ENCODE measurements at places on chromosomes 5 and 9.

DNA sequence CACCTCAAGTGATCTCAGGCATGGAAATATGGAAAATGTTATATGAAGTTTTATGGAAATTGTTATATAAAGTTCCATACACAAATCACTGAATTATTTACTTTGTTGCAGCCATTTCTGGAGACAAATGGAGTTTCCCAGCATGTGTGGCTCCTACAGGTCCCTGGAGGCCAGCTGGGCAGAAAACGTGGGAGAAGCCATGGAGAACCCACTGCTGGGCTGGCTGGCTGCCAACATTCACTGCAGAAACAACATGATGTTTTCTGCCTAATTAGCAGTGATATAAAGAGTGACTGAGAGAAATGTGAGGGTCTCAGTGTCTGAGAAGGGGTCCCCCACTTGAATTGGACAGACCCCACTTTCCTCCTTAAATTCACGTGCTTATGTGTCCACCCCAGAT is 208.8 kb upstream of the IRX2 start:
- DNase-seq, result no peak

DNA sequence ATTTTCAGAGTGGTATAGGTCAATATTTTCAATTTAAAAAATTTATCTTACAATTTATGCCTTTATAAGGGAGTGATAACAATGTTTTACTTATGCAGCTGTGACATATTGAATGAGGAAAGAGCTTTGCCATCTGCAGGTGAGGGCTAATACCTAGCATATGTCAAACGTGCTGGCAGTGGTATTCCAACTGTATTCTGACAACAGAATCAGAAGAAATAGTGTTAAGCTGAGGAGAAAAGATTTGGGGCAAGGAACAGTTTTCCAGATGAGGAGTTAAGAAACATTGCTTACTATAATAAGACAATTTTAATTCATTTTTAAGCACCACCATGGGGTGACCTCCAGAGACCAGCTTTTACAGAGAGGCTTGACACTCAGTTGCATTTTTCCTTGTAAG is 267.8 kb upstream of the ZNF608 start:
- DNase-seq, result no peak

DNA sequence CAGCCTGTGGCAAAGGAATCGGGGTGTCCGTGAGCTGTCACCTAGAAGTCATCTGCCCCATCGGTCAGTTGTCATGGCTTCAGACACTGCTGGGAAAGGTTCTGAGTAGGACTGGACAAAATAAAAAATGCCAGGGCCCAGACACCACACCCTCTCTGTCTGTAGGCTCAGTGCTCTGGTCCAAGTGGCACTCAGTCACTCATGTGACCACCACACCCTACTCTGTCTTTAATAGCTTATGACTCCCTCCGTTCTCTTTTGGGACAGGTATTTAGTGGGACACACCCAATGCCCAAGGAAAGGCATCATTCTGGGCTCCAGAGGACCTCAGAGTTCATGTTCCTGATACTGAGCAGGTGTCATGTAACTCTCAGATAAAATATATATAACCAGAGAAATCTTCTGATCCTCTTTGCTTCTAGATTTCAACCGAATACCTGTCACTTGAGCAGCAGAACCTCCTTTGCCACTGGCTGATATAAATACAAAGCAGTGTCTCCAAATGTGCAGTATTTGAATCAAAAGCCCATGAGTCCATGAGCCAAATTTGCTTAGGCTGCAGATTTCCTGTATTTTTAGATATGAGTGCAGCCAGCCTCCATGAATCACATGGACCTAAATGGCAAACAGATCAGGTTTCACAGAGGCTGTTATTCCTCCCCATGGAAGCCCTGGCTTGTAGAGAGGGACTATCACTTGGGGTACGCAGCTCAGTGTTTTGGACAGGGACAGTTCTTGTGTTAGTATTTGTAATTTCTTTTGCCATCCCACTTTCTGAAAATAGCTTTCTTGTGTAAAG is 272.0 kb downstream of the ARHGAP26 start:
- DNase-seq, result no peak

- no peak for DNase-seq
These were observed 25.7 kb upstream of the FCN1 start for GRCh38 chr9:134943411-134943810.

- no peak for DNase-seq
These were observed 568.5 kb downstream of the IRX1 start for GRCh38 chr5:4164167-4164566.

- no peak for DNase-seq
These were observed 50.4 kb downstream of the ROR2 start for GRCh38 chr9:91899594-91899993.

DNA sequence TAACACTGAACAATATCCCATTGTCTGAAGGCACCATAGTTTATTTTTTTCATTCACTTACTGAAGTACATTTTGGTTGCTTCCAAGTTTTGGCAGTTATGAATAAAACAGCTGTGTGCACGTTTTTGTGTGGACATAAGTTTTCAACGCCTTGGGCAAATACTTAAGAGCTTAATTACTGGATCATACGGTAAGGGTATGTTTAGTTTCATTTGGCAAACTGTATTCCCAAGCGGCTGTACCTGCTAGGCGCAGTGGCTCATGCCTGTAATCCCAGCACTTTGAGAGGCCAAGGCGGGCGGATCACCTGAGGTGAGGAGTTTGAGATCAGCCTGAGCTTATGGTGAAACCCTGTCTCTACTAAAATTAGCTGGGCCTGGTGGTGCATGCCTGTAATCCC is 63.7 kb upstream of the FAM120A start:
- no peak for DNase-seq

DNA sequence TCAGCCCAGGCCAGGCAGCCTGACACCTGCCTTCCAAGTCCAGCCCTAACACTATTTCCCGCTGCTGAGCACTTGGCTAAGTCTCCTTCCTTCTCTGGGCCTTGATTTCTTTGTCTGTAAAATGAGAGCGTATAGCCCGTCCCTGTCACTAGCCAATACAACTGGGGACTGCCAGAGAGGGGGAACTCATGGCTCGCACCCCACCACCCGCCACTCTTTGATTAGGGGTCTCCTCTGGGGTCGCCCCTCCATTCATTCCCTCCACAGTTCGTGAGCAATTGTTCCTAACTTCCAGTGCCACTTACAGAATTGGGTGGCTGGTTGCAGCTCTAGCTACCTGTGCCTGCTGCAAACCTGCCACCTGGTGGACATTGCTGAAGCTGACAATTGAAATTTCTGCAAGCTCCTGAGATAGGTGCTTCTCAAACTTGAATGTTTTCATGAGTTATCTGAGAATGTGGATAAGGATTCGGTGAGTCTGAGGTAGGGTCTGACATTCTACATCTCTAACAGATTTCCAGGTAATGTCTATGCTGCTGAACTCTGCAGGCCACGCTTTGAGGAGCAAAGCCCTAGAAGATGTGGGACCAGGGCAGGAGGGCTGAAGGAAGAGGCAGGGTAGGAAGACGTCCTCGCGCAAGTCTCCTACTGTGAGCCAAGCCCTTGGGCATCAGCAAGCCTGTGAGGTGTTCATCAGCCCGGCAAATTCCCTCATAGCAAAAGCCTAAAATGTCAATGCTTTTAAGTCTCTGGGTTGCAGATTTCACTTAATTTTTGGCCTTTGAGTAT is 13.3 kb upstream of the RECK start:
- DNase-seq, result no peak

GRCh38 chr5:135151256-135151655 is 117.2 kb upstream of the PITX1 start:
- DNase-seq, result no peak

DNA sequence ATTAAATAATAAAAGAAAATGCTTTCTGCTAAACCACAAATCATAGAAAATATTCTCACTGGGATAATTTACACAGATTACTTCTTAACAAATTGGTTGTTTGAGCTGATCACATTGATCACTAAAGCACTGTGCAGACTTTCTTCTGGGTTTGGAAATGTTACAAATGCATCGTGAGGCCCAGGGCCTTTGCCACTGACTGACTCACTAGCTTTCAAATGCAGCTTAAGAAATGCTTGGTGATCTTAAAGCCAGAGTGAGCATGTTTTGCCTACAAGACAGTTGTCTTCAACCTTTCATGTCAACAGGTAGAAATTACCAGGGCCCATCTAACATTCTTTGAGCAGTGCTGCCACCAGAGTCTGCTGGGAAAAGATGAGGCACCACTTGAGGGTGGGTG is 252.3 kb upstream of the ADRA1B start:
- no peak for DNase-seq

- no peak for DNase-seq
These were observed 20.6 kb upstream of the COL5A1 start for GRCh38 chr9:134620751-134621557.

GRCh38 chr9:2477755-2478154 is 143.8 kb upstream of the VLDLR start:
- no peak for DNase-seq

- DNase-seq, result no peak
These were observed 367.1 kb upstream of the KLF4 start for GRCh38 chr9:107856633-107857032.

GRCh38 chr9:76200315-76200714 is 193.9 kb downstream of the RFK start:
- no peak for DNase-seq

GRCh38 chr5:73312146-73312871 is 136.3 kb downstream of the FOXD1 start:
- no peak for DNase-seq

GRCh38 chr5:91212714-91213092 is 170.4 kb downstream of the ARRDC3 start:
- no peak for DNase-seq

- DNase-seq, result no peak
These were observed 259.5 kb downstream of the NR3C1 start for GRCh38 chr5:143143973-143144372.

DNA sequence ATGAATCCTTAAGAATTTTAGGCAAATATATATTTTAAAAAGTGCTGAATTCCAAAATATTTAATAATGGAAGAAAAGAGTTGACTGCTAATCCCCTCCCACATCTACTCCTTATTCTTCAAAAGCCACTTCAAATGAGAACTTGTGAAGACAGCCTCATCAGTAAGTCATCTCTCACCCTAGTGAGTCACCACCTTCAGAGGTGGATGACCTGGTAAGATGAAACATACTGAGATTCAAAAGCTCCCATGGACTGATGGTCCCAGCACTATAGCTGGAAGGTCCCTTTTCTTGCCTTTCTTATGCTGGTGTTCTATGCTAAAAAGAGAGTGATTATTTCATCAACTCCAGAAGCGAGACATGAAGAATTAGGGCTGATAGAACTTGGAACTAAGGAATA is 37.8 kb upstream of the SPDL1 start:
- no peak for DNase-seq

GRCh38 chr5:151253605-151253950 is 593 bp downstream of the GM2A start:
- no peak for DNase-seq

GRCh38 chr9:127509261-127509954 is 58.1 kb downstream of the LRSAM1 start:
- no peak for DNase-seq

DNA sequence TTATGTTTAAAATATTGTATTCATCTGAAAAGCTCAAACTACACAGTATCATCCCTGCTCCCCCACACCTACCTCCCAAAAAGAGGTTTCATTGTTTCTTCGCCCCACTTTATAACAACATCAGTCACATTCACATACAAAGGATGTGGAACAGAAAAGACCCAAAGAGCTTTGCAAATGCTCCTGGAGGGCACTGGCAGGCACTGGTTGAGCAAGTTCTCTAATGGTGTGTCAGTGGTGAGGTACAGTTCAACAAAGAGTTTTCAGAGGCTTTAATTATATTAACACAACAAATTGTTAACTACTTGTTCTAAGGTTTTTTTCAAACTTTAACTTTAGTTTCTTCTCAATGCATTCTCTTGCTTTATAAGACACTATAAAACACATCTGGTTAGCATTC is 54.1 kb upstream of the ECM2 start:
- no peak for DNase-seq

DNA sequence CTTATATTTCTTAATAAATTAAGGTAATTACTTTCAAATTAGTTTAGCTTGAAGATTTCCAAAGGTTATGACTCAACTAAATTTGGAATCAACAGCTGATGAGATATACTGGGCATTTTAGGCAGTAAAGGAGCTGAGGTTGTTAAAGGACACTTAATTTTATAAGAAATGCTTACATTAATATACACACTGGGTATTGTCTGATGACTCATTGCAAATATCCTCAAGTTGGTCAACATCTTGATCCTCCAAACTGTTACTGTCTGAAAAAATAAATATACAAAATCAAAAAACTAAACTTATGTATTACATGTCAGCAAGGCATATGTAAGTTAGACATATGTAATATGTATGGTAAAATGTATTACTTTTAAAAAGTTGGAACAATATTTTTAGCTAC is 3.4 kb downstream of the GFM2 start:
- no peak for DNase-seq

DNA sequence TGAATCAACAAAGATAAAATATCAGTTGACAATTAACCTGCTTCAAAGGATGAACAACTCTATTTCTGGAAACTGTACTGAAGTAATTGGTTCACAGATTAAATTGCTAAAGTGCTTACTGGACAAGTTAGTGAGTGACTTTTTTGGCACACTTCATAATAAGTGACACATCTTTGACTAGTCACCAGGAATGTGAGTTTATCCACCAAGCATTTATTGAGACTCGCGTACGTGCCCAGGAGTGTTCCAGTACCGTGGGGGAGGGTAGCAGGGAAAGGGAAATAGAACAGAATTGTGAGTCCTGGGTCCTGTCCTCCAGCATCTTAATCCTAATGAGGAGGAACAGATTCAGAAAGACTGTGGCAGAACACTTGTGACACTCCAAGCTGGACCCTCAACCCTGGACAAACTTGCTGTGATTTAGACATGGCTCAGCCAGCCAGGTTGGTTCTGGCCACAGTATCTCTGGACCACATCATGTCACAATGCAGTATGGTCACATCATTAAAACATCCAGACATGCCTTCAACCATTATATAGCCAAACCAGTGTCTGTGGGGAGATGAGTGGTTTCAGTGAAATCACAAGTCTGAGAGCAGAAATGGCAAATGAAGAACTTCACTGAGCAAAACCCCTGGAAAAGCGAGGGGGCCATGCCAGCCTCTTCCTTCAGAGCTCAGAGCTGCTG is 623.1 kb downstream of the BNC2 start:
- DNase-seq, result no peak

GRCh38 chr5:26518065-26518464 is 520.3 kb downstream of the CDH9 start:
- DNase-seq, result no peak
